ENCODE measurements at places on chromosomes 2 and 18.

- DNase-seq = no peak
These were observed 10.3 kb downstream of the STAMBP start for GRCh38 chr2:73838889-73839534.

GRCh38 chr2:37449761-37450296 is 105.4 kb downstream of the QPCT start:
- no peak for DNase-seq

DNA sequence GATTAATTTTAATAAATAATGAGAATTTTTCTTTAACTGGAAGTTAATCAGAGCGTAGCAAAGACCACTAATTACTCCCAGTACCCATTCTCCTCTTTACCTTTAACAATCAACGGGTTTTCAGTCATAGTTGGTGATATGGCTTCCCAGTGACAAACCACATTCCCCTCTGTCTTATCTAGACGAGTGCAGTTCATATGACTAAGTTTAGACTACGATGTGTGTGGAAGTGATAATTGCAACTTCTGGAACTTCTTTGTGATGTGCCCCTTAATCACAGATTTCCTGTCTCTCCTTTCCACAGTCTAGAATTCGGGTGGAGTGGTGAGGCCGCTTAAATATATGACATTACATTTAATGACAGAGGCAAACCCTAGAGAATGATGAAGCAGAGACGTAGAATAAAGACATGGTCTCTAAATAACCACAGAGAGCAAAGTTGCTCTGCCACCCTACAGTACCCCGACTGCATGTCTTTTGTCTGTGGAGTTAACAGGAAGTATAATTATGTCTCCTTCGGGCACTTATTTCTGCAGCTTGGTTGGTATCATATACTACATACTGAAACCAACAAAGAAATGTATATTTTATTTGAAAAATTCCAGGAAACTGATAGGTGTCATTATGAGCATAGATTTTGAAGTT is 693.3 kb upstream of the CDH7 start:
- no peak for DNase-seq

DNA sequence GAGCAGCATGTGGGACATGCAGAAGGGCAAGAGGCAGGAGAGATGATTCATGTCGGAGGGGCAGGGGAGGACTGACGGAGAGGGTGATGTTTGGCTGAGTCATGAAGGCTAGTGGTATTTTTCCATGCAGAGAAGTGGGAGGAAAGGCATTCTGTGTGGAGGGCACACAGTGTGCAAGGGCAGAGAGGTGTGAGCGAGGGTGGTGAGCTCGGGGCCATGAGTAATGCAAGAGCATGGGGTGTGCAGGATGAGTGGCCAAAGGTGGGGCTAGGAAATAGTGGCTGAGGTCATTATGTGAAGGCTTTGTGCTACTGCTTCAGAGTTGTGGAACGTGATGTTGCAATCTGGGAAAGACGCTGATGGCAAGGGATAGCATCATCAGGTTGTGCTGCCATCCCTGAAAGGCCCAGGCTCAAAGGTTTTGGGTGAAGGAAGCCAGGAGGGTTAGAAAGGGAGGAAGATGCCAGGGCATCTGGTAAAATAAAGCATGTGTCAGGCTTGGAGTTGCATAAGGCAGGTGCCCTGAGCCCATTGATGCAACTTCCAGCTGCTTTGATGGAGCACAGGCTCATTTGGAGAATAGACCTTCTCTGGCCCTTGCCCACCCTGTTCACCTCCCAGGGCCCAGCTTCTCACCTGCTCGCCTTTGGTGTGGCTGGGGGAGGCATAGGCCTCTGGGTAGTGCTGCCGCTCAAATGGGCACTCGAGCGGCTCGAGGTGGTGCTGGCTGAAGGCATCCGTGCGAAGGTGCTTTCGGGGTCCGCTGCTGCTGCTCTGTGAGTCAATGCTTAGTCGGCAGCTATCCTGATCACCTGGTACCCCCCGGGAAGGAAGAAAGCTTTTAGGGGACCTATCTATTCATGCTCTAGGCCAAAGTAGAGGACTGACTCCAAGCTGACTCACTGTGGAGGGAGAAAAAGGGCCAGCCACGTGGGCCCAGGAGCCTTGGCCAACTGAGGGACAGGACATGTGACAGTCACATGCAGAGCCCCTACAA is 37.5 kb downstream of the PAX8 start:
- no peak for DNase-seq

DNA sequence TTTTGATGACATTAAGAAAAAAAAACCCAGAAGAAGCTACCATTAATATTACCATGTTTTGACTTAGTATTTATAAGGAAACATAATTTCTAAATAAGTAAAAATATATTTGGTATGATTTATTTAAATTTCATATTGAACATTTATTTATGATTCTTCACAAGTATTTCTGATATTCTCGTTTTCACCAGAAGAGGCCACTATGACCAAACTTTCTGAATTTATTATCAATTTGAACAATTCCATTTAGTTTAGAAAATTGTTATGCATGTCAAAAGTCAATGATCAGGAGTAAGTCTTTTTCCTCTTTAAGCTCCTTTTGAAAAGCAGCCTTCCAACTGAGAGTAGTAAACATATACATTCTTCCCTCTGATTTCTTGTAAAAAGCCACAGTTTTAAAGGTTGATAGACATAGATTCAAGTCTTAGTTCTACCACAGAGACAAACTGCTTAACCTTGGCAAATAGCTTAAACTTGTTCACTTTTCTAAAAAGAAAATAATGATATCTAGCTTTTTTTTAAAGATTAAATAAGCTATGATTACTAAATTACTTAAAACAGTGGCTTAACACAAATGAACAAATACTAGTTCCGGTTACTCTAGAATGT is 329.9 kb downstream of the TRIB2 start:
- DNase-seq = no peak

GRCh38 chr2:60992985-60993392 is 24.5 kb upstream of the PEX13 start:
- DNase-seq = no peak

- no peak for DNase-seq
These were observed 105.1 kb upstream of the GALNT5 start for GRCh38 chr2:157152362-157152761.

DNA sequence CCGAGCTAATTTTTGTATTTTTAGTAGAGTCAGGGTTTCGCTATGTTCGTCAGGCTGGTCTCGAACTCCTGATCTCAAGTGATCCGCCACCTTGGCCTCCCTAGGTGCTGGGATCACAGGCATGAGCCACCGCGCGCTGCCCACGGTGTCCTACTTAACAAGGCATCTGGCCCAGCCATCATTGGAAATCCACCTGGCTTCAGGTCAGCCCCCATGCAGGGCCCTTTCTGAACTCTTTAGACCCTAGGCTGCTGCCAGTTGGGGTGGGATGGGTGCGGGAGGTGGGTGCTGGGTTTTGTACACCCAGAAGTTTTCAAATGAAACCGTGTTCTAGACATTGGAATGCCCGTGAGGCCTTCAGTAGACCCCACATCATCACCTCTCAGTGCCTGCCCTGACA is 26.6 kb upstream of the NT5DC4 start:
- DNase-seq = no peak

DNA sequence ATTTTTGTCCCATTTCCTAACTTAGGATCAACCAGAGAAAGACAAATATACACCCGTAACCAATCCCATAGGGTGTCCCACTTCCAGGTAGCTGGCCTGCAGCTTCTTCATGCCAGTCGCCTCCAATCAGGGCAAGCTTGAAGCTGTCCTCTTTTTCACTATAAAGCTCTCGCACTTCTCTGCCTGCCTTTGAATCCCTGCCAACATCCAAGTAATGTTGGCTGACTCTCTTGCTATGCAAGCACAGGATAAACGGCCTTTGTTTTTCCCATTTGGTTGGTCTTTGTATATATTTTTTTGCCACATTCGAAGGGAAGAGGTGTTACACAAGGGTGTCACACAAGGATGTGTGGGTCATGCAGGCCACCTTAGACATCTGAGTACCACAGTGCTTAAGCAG is 388.8 kb downstream of the CBLN2 start:
- DNase-seq = no peak

GRCh38 chr2:131588152-131588873 is 60.6 kb downstream of the CCDC74A start:
- no peak for DNase-seq

GRCh38 chr2:223488814-223489213 is 113.3 kb downstream of the SCG2 start:
- no peak for DNase-seq

DNA sequence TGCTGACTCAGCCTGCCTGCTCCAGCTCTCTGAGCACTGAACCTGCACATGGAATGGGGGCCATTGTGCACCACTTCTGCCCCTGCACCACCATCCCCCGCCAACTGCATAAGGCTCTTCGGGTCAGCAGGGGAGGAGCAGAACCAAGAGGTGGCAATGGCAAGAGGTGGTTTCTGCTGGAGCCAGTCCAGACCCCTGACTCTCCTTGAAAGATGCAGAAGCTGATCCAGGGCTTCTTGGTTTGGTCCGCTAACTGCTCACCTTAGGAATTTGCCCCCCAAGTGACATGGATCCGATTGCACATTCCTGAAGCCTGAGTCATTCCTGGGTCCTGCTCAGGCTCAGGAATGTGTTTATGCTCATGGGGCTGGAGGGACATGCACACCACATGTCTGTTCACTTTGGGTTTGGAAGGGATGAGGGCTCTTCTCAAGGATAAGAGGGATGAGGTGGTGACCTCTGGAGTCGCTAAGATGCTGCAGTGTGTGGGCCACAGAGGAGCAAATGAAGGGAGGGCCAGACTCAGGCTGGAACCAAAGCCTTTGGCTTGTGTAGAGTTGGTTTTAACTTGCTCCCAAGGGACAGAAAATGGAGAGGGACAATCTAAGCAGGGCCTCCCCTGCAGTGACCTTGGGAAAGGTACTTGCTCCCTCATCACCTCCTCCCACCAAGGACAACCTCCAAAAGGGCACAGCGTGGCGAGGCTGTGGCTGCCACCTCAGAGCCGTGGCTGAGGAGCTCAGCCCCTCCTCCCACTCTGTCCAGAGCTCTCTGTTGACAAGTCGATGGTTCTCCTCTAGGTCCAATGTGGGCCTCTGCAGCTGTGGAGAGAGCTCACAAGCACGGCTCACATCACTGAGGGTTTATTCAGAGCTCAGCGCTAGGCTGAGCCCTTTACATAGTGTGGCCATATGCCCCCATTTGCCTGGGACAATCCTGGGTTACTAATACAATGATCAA is 66.2 kb downstream of the HS1BP3 start:
- DNase-seq = no peak

DNA sequence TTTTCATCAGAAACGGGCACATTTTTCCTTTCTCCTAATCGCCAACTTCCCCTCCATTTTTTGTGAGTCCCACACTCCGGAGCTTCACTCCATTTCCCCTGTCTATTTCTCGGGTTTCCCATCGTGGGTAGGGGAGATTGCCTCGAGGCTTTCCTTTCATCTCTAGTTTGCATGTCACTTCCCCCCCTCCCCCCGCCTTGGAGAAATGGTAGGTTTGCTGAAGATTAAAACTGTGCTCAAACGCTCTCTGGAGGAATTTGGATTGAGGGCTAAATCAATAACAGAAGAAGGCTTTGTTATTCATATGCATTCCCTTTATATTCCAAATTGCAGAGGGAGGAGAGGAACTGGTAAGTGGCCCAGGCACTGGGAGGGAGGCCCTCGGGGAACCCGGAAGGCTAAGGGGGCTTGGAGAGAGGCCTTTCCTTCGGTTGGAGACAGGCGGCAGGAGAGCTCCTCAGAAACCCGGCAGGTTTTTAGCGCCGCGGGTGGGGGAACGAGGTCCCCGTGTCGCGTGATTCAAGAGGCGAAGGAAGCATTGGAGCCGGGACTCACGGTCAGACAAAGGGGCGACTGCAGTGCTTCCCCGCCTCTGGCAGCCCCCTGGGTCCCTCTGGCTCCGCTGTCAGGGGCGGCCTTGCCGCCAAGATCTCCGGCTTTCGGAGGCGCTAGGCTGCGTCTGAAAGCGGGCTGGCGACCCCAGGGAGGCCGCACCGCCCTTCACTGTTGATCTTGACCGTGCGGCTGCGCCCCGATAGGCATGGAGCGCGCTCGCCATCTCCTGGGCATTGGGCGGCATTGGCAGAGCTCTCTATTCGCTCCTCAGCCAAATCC is 2.4 kb upstream of the HOXD12 start:
- no peak for DNase-seq

DNA sequence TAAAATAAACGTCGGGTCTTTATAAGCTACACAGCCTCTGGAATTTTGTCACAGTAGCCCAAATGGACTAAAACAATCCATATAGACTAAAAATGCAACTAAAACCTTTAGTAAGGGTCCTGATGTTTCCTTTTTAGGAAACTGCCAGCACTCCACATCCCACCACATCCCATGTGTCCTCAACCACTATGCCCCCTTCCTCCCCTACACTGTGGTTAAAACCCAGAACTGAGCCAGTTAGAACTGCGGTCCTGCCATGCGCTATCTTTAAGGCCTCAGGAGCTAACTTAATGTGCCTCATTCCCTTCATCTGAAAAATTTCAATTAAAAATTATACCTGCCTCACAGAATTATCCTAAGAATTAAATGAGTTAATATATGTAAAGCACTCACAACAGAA is 41.1 kb downstream of the ACVR1 start:
- DNase-seq = no peak

DNA sequence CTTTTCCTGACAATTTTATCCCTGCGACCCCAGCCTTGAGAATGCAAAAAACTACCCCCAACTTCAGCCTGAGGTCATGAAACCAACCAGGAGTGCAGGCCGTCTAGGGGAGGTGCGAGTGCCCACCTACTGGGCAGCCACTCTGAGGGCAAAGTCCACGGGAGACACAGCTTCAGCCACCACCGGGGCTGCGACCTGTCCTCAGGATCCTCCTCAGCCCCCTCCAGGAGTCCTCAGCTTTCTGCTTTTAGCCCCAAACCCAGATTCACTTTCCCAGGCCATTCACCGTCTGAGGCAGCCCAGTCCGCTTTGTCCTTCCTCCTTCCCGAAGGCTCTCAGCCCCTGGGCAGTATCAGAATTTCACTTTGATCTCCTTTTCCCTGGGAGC is 210.2 kb upstream of the TNP1 start:
- DNase-seq = no peak

DNA sequence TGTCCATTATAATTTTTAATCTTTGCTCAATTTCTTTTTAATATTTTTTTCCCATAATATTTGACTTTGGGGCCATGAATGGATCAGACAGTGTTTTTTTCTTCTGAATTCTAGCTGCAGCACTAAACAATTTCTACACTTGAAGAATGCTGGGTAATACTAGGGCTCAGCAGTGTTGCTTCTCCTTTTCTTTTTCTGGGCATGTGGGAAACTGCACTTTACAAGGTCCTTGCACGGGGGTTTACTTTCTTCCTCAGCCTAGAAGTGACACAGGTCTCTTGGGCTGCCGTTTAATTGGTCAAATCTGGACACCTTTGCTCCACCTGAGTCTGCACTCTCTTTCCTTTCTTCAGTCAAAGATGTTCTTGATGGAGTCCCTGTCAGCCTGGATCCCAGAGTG is 135.4 kb upstream of the APCDD1 start:
- no peak for DNase-seq

Data from stimulated activated CD8-positive, alpha-beta memory T cell treated with anti-CD3 and anti-CD28 coated beads, Interleukin-4, amount 100 ng/mL, for 1 hour (primary cell).